ENCODE measurements at places on chromosomes 5 and 9.

DNA sequence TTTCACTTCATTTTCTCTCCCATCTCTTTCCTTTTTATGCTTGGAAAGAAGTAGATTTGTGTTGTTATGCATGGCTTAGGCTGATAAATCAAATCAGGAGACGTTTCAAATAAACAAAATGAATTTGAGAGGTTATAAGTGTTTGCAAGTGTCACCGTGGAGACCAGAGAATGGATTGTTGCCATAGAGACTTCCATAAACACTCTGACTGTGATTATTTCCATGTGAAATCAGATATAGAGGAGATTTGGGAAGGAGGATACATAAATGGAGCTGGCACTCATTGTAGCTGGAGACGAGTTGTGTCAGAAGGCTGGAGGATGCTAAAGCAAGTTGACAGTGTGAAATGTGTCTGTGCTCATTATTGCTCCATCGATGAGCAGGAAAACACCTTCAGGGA is 84.2 kb upstream of the PCSK1 start:
- DNase-seq = no peak

DNA sequence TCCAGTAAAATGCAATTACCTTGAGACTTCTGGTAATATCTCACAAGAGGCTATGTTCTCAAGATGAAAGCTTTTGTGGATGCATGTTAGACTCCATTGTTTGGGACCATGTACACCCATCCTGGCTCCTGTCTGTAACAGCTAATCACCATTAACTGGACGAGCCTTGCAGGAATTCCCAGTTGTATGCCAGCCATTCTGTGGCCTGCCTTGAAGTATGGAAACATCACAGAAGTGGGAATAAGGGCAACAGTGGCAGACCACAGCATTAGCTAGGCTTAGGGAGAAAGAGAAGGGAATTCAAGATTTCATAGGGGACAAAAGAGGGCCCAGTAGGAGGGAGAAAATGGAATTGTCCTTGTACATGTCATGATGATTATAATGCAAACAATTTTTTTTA is 79.0 kb downstream of the RORB start:
- no peak for DNase-seq

DNA sequence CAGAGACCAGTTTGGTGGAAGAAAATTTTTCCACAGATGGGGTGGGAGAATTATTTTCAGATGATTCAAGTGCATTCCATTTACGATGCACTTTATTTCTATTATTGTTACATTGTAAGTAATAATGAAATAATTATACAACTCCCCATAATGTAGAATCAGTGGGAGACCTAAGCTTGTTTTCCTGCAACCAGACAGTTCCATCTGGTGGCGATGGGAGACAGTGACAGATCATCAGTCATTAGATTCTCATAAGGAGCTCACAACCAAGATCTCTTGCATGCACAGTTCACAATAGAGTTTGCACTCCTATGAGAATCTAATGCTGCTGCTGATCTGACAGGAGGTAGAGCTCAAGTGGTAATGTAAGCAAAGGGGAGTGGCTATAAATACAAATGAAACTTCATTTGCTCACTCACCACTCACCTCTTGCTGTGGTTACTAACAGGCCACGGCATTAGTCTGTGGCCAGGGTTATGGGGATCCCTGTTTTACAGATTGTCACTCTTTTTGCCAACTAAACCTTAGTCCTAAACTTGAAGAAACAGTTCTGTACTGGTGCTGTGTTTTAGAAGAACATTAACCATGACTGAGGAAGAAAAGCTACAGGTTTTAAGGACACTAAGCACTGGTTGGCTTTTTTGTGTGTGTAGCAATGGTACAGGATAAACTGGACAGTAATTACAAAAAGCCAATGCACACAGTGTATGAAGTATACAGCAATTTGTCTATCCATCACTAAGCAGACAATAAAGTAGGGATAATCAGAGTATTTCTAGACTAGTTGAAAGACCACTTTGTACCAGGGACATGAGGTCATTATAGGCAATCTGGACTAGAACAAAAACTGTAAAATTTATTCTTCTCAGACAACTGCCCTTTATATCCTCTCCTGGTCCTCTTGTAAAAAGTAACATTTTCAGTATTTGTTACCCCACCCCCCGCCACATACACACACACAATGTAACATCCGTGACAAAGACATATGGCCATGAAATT is 9.9 kb downstream of the TMEM232 start:
- no peak for DNase-seq

DNA sequence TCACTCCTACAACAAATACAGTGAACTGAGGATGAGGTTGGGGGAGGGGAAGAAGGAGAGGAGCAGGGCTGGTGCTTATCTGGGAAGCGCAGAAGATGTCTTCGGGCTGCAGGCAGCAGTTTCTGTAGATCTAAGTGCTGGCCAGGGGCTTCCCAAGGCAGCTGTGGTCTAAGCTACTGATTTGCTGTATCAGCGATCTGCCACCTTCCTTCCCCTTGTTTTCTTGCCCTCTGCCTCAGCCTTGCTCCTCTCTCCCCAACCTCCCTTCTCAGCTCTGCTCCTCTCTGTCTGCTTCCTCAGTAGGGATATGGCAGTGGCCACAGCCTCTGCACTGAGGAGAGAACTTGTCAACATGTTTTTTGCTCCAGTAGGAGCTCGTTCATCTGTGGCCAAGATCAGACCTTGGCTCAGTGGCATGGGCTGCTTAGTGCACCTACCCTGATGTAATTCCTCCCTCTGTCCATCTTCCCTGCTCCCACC is 42.8 kb upstream of the IL6ST start:
- no peak for DNase-seq

DNA sequence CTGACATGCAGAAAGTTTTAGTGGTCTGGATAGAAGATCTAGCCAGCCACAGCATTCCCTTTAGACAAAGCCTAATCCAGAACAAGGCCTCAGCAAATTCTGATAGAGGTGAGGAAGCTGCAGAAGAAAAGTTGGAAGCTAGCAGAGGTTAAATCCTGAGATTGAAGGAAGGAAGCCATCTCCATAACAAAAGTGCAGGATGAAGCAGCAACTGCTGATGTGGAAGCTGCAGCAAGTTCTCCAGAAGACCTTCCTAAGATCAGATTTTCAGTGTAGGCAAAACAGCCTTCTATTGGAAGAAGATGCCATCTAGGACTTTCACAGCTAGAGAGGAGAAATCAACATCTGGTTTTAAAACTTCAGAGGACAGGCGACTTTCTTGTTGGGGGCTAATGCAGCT is 77.5 kb downstream of the TRIO start:
- DNase-seq = no peak

DNA sequence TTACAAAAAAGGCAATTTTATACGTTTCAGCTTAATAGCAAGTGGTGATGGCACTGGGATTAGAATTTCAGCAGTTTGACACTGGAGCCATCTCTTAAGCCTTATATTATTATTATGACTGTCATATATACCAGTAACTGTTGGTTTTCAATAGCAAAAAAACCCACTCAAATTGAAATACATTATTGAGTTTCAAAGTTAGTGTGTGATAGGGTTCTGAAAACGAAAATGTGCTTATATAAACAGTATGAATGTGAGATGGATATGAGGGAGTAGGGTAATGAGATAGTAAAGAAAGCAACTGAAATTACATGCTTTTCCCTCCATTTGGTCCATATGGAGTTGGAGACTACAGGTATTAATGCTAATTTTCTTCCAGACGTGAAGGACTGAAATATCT is 68.6 kb upstream of the ACTBL2 start:
- DNase-seq = no peak

DNA sequence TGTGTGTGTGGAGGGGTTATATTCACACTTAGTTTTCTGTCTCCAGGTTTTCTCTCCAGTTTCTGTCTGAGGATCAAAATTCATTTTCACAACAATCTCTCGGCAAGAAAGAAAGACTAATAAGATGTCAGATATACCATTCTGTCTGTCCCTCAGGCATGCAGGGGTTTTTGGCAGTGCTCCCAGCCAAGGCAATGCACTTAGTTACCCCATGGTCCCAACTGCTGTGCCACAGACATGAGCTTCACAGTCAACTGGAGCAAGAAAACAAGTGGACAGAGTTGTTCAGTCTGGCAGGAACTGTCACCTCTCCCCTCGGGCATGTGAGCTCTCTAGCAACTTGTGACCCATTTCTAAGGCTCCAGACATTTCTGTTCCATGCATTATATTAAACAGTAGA is 101.7 kb upstream of the LHFPL2 start:
- no peak for DNase-seq

GRCh38 chr9:28650327-28650726 is 1077.0 kb upstream of the C9orf72 start:
- DNase-seq = no peak

GRCh38 chr5:94847019-94847418 is 228.6 kb downstream of the SLF1 start:
- DNase-seq = no peak

- DNase-seq = no peak
These were observed 8.5 kb downstream of the FBXL17 start for GRCh38 chr5:108373426-108373825.

GRCh38 chr5:14580398-14581034 is 1.1 kb upstream of the OTULINL start:
- DNase-seq = no peak

DNA sequence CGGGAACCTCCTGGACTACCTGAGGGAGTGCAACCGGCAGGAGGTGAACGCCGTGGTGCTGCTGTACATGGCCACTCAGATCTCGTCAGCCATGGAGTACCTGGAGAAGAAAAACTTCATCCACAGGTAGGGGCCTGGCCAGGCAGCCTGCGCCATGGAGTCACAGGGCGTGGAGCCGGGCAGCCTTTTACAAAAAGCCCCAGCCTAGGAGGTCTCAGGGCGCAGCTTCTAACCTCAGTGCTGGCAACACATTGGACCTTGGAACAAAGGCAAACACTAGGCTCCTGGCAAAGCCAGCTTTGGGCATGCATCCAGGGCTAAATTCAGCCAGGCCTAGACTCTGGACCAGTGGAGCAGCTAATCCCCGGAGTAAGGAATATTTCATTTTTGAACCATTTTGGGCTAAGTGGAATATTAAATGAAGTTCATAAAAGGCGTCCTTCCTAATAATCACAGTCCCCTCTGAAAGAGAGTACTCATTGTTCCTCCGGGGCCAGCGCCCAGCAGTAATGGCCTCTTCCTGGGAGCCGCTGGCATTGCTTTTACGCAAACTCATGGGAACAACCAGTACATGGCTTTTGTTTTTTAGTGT is 23.6 kb downstream of the QRFP start:
- DNase-seq = no peak

- DNase-seq = no peak
These were observed 348.9 kb upstream of the TRPC7 start for GRCh38 chr5:136714286-136714685.

DNA sequence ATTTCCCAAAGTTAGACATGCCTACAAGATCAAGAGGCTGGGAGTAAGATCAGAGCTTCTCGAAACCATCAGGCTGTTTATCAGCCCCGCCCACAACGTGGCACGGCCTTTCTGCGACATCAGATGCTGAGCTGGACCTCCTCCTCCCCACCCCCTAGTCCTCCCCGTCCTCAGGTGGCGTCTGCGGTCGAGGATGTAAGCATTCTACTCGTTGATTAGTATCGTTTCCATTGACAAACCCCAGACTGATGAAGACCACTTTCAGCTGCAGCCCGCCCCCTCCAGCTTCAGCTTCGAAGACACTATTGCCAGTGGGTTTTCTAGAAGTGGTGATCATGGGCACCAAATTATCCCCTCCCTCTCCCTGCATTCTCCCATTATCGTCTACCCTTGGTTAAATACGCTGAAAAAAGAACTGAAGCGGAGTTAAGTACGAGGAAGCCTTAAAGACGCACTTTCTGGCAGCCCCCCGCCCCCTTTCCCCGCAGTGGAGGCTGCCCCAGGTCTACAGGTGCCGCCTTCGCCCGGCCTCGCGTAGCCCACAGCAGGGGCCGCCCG is 1.1 kb downstream of the PPIC start:
- DNase-seq = no peak

DNA sequence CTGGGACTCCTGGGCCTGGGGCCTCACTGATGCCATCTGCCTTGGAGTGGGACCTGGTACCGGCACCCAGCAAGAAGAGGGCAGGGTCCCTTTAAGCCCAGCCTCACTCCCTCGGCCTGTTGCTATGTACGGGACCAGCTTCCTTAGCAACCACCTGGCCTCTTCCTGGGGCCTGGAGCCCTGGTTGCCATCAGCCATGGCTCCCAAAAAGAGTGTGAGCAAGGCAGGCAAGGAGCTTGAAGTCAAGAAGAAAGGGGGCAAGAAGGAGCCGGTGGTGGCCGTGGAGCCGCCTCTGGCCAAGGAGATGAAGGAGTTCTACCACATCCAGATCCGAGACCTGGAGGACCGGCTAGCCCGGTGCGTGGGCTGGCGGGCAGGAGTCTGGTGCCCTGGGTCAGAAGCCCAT is at the start of gene CFAP157:
Gene CFAP157 (plus strand): TSS at position 153 of the 406 bp plus-strand sequence. CDS start 44 bp downstream, at position 197.
- DNase-seq = no peak

GRCh38 chr5:177483042-177483441 is 9.6 kb upstream of the DBN1 start:
- no peak for DNase-seq

DNA sequence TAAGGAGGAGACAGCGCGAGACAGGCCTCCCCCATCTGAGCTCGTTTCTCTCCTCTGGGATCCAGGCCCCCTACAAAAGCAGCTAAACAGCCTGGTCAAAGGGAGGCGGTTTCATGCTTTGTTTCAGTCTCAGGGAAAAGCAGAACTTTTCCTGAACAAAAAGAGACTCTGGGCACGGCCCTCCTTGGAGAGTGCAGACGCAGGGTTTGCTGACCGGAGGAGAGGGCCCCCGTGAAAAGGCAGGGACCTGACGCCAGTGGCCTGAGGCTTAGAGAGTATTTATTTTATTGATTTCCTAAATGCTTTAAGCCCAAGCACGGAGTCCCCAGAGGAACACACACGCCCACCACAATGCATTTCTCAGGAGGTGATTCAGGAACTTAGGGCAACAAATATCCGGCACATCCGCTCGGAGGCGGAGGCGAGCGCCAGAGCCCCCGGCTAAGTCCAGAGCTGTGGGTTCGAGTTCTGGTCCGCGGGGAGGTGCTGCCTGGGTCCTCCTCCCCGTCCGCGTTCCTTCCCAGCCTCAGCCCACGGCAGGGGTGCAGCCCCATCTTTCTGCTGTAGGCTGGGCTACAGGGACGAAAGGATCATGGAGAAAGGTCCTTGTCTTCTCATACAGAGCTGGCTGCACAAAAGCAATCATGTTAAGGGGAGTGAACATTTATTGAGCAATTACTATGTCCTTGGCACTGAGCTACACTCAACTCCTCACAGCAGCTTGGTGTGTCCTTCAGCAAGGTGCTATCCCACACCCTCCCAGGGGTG is 40.0 kb downstream of the PTGES start:
- DNase-seq = no peak

GRCh38 chr9:124881138-124881743 is 19.3 kb downstream of the ARPC5L start:
- no peak for DNase-seq

GRCh38 chr5:165055476-165055875 is 1550.1 kb downstream of the MAT2B start:
- DNase-seq = no peak

- no peak for DNase-seq
These were observed 343.7 kb downstream of the ENC1 start for GRCh38 chr5:74296685-74297408.

GRCh38 chr9:18189871-18190670 is 283.9 kb upstream of the ADAMTSL1 start:
- DNase-seq = no peak

DNA sequence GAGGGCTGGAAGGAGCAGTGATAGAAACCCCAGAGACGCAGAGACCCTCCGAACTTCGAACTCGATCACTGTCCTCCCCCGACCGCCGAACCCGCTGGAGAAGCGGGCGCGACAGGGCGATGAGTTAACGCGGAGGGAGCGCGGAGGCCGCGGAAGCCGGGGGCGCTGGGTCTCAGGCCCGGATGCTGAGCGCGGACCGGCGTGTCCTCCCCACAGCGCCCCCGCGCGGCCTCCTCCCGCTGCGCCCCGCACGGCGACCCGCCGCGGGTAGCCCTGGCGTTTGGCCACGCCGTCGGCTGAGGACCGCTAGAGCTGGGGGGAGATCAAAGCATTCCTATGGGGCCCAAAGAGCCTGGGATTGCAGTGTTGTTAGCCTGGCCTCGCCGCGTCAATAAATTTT is 7.7 kb upstream of the DMRT2 start:
- peak; percentile 69 for DNase-seq
